ENCODE measurements at places on chromosomes 6 and 20.

DNA sequence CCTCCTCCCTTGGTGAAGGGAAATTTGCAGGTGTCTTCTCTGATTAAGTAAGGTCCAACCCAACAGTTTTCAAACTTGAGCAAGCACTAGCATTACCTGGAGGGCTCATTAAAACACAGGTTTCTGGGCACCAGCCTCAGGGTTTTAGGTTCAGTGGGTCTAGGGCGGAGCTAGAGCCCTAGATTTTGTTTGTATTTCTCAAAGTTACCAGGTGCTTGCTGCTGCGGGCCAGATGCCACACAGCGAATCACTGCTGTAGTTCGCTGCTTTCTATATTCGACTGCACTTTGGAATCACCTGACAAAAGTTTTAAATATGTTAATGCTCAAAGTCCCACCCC, 869 bp downstream of the COL21A1 start:
- DNase-seq = no peak

DNA sequence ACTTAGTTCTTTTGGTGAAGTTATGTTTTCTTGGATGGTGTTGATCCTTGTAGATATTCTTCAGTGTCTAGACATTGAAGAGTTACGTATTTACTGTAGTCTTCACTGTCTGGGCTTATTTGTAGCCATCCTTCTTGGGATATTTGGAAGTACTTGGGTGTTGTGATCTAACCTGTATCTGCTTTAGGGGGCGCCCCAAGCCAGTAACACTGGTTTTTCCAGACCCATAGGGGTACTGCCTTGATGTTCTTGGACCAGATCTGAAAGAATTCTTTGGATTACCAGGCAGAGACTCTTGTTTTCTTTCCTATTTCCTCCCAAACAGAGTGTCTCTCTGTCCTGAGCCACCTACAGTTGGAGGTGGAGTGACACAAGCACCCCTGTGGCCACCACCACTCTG, 309.1 kb upstream of the IMPG1 start:
- no peak for DNase-seq

DNA sequence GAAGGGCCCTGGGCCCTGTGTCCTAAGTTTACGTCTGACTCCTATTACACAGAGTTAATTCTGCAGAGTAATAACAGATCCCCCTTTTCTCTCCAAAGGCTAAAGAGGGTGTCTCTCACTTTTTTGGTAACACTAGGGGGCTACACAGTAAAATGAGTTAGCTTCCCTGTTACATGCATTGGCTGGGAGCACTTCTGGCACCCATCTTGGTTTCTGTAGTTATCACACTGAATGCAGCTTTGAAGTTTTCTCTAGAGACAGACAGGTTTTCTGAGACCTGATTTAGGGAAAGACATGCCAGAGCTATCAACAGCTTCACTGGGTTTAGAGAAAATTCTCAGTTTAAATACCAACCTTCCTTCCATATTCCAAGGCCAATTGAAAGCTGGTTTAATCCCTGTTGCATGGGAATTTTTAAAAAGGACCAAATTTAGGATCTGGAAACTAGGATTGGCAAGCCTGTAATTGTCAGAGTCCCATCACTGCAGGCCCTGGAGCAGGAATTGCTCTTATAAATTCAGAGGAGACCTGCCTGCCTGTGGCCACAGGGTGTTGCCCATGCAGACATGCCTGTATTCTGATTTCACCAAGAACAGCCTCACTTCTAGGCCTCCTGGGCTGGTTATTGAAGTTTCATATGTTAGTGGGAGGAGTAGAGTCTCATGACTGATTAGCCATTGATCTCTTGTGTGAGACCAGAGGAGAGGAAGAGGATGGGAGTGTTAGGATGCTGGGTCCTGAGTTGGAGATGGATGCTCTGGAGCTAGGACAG, 29.4 kb downstream of the RNF8 start:
- DNase-seq = no peak

- DNase-seq = no peak
Measured at GRCh38 chr6:144145541-144145940, 4.8 kb upstream of the STX11 start.

DNA sequence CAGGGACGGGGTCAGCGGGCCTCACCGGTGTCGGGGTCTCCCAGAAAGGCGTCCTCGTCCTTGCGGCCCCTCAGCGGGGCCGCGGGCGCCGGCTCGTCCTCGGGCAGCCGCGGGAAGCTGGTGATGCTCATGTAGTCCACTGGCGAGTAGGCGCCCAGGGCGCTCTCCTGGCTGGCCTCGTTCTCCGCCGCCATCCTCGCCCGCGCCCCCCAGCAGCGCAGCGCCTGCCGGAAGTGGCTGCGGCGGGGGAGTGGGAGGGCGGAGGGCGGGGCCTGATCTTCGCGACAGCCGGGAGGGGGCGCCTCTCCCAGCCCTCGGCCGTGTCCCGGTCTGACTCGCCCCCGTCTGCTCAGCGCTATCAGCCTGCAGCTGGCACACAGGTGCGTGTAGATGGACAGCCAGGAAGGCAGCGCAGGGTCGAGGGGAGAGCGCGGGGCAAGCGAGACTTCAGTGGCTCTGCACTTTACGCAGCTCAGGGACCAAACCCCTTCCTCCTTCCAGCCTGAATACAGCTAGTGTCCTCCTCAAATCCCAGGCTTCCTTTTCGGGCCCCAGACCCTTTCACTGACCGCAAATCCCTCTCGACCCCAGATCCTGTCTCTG, at the start of gene GGT7:
Gene GGT7 (minus strand): TSS at position 235 of the 603 bp plus-strand sequence. CDS start 41 bp downstream, at position 194.
- peak; percentile 76 for DNase-seq

DNA sequence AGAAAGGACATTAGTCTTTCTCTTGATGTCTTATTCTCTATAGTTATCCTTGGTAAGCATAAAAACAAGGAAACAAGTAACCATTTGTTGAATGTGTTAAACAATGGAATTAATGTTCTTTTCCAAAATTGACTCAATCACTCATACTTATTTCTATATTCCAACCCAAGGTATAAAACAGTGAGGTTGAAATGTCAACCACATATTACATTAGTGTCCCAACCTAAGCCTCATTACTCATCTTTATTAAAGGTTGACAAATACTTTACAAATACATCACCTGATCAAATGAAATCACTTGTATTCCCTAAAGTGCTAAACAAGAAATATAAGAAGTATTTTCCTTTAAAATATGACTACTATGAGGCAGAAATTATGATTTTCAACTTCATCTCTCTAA, 100.5 kb downstream of the ASCC3 start:
- no peak for DNase-seq

DNA sequence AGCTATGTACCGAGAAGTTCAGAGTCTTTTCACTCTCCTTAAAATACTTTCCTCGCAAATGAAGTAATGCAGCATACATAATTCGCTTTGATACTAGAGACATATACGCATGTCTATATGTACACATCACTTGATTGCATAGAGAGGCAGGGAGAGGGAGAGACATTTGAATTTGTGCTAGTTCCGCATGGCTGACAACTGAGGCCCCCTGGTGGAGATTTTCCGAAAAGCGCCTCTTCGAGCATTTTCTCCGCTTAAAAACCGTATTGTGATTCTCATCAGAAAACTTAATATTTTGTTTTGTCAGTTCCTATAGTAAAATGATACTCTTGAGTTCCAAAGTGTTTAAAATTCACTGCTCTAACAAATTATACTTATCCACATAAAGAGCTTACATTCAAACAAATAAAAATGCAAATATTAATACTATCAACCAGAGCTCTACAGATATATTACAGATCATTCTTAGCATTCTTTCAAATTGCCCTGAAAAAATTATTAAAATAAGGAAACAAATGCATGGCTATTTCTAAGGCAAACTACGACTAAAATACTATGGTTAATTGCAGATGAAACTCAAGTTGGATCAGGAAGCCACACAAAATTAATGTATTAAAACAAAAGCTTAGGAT, 637 bp downstream of the MYLK4 start:
- peak; percentile 35 for DNase-seq

- DNase-seq = peak; percentile 63
Measured at GRCh38 chr20:309841-310644, 12.7 kb downstream of the ZCCHC3 start.

GRCh38 chr20:4949833-4950178, 51.5 kb downstream of the SLC23A2 start:
- peak; percentile 14 for DNase-seq

- DNase-seq = no peak
Measured at GRCh38 chr6:13920552-13920951, 4.2 kb upstream of the RNF182 start.

GRCh38 chr6:106546691-106547414, 82.4 kb downstream of the RTN4IP1 start:
- no peak for DNase-seq

GRCh38 chr6:34347303-34347702, 45.2 kb downstream of the NUDT3 start:
- no peak for DNase-seq

DNA sequence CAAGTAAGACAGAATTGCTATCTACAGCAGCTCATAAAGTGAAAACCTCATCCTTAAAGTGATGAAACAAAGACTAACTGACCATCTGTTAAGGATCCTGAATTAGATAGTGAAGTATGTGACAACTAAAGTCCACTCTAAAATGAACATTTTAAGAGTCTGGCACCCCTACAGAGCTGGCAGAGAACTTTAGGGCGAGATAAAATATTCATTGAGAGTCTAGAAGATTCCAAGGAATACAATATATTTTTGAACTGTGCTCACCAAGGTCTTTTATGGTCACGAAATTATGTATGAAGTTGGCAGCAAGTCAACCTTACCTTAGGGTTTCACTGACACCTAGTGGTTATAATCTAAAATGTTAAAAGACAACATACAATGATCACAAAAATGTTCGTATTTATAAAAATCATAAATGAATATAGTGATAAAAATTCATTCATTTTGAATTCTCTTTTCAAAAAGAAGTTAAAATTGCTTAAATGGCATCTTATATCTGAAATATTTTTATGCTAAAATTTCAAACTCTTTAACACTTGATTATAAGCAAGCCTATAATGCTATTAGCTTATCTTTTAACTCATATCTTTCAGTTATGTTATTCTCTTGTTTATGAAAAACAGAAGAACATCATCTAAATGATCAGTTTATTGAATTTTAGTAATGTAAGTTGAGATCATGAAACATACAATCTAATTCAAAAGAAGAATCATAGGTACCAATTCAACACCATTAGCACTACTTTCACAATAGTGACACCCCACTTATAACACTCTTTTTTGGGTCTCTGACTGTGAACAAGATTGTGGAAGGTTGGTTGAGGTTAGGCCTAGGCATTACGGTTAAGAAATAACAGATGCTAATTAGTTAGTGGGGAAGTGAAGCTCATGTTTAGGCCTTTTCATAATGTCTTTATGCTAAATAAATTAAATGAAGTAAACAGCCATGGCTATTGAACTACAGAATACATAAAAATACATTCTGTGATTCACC, 27.5 kb downstream of the RSPH3 start:
- no peak for DNase-seq

DNA sequence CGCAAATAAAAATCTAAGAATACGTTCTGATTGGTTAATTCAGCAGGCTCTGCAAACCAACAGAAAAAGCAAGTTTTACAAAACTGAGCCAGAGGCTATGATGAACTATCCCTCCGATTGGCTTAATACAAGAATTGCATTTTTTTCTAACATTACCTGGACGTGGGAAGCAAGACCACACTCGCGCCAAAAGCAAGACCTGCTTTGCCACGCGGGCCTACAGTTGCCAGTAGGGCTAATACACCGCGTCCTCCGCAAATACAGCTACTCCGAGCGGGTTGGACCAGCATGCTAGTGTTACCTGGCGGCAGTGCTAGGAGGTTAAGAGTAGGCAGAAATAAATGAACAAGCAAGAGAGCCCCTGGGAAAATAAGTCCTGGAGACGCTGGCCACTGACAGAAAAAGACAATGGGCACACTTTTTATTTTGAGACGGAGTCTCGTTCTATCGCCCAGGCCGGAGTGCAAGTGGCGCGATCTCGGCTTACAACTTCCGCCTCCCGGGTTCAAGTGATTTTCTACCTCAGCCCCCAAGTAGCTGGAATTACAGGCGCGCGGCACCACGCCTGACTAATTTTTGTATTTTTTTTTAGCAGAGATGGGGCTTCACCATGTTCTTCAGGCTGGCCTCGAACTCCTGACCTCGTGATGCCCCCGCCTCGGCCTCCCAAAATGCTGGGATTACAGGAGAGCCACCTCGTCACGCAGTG, 131.9 kb upstream of the BTN3A2 start:
- DNase-seq = no peak
